NCI-H446 (cell line): ENCODE measurements at places on chromosomes 11 and 22.

DNA sequence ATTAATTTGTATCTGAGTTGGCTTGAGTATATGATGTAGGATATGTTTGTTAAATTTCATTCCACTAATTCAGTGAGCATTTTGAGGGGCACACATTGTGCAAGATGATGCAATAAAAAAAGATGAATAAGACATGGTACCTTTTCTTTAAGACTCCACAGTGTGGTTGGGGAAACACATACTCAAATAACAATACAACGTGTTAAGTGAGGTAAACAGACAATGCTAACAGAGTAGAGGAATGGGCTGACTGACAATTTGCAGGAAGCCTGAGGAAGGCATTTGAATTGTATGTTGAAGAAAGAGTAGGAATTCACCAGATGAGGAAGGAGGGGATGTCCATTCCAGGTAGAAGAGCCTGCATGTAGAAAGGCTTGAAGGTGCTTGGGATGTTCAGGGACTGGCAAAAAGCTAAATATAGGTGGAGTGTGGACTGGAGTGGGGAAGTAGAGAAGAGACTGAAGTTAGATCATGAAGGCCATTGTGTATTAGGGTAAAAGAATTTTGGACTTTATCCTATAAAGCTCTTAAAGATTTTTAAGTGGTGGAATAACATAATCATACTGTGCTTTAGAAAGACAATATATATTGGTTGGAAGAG, 6.8 kb downstream of the RNF169 start:
- DNase-seq, result no peak

- DNase-seq, result no peak
Observed at GRCh38 chr11:59999691-60000090, 17.3 kb upstream of the OOSP4B start.

GRCh38 chr11:118619444-118620197, 12.2 kb downstream of the PHLDB1 start:
- peak; percentile 91 for DNase-seq

DNA sequence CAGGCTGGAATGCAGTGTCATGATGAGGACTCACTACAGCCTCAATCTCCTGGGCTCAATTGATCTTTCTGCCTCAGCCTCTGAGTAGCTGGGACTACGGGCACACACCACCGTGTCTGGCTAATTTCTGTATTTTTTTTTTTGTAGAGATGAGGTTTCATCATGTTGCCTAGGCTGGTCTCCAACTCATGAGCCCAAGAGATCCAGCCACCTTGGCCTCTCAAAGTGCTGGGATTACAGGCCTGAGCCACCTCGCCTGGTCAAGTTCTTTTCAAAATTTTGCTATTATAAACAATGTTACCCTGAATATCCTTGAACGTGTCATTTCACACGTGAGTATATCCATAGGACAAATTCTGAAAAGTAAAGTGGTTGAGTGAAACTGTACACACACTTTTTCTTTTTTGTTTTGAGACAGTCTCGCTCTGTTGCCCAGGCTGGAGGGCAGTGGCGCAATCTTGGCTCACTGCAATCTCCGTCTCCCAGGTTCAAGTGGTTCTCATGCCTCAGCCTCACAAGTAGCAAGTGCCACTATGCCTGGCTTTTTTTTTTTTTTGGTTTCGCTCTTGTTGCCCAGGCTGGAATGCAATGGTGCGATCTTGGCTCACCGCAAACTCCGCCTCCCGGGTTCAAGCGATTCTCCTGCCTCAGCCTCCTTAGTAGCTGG, 21.6 kb upstream of the EP300 start:
- no peak for DNase-seq

GRCh38 chr22:20514658-20515406, 7.4 kb downstream of the MED15 start:
- no peak for DNase-seq

DNA sequence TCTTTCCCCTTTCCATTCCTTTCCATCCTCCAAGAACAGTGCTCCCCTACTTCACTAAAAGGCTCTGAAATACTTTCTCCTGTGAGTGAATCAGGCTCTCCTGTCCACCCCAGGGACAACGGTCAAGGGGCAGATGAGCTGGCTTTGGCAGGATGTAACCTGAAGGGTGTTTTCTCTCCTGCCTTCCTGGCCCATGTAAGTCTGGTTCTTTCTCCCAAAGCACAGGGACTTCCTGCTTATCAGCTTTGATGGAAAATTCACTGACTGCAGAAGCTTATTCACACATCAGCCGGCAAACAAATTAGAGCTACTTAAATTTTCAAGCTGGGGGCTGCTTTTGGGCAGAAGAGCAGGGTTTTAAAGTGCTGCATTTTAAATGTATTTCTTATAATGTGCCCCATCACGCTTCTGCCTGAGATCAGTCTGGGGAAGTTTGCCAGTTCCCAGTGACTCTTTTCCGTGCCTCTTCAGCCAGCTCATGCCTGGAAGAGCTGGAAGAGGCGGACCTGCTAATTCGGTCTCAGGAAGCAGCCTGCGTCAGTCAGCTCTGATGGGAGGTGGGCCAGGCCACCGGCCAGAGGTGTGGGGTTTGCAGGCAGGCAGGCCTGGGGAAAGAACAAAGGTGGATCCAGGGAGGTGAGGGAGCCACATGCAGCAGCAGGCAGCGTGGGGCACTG, 140.4 kb upstream of the TBCEL start:
- peak; percentile 66 for DNase-seq

DNA sequence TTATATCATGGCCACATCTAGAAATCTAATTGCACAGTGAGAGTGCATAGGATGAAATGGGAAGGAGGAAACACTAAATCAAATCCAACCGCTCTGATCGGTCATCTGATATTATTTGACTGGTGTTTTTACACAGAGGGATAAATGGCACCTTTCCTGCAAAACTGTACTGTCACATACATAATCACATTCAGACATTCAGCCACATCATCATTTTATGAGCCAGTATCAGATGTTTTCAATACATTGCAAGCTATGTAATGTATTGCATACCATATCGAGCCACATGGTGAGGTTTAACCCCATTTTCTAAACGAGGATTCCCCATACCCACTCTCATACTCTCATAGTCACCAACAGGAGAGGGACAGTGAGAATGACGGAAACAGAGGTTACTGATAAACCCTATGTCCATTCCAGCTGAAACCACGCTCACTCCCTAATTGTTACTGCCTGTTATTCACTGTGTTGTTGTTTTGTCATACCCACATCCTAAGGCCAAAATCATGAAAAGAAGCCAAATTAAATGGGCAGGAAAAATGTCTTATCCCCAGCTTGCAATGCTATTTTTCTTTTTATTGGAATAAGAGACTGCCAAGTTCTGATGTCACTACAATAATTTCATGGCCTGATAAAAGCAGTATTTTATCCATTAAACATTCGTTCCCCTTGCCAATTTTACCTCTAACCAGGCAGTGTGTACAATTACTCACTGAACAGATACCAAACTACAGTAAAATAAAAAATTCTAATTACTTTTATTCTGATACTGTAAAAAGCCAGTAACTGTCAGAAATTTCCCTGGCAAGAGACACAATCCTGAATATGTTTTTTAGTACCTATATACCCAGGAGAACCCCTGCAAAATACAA, 9.0 kb downstream of the CDON start:
- DNase-seq, result no peak

DNA sequence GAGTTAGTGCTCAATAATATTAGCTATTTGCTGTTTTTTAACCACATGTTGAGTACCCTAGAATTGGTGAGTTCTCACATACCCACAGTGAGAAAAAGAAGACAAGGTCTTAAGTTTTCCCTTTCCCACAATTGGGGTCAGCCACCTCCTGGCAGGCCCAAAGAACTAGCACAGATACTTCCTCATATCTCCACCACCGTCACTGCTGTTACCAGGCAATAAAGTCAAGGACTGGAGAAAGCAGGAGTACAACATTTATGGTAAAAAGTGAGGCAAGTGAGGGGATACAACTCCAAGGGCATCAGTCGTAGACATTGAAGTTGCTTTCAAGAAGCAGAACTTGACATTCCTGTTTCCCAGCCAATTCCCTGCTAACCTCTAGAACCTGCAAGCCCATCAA, 19.6 kb downstream of the ELP4 start:
- DNase-seq, result no peak

DNA sequence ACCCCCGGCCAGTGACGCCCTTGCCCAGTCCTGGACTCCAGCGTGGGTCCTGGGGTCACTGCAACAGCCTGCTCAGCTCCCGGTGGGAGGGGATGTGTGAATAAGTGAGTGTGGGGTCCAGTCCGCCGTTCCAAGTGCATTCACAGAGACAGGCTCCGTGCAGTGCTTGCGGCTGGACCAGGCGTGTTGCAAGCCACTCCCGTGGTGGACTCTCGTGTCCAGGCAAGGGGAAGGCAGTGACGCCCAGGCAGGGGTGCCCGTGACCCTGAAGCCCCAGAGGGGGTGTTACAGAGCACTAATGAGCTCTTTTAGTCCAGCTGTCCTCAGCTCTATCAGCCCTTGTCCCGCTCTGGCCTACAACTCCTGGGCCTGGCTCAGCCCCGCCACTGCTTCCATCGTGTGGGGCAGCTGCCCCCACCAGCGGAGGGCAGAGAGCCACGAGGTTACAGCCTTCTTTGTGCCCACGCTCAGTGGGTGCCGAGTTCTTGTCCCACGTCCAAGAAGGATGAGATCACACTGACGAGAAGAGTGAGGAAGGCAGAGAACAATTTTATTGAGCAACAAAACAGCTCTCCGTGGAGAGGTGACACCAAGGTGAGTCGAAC, 1807.5 kb downstream of the LRRC4C start:
- no peak for DNase-seq

DNA sequence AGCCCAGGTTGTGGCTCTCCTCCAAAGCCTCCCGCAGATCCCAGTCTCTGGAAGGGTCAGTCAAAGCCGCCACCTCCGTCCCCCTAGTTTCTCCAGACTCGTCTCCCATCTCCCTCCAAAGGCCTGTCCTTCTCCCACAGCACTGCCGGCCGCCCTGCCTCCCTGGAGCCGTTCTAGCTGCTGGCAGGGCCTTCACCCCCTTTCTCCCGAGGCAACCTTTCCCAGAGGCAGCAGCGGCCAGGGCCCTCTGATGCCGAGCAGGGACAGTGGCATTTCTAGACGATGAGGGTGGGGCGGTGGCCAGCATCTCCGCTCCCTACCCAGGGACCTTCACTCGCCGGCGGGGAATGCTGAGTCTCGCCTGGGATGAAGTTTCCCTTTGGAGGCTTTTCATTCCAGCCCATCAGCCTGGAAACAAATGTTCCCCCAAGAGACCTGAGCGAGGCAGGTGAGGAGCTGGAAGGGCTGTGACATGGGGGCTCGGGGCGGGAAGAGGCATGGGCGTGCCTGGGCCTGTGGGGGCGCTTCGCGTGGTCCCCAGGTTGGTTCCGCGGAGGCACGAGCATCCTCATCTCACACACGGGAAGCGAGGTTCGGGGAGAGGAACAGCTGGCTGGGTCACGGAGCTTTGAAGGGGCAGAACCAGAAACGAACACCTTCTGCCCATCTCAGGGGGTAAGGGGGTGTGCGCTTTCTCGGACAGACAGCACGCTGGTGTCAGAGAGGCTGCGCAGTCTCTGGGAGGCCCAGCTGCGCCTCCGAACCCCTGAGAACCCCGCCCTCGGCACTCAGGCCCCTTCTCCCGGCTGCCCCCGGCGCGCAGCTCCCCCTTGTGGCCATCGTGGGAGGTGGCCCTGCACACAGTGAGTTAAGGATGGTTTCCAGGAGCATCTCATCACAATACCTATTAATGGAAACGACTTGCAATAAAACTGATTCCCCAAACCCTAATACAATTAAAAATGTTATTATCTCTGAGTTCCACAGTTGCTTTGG, 18.1 kb upstream of the KLHL35 start:
- no peak for DNase-seq

DNA sequence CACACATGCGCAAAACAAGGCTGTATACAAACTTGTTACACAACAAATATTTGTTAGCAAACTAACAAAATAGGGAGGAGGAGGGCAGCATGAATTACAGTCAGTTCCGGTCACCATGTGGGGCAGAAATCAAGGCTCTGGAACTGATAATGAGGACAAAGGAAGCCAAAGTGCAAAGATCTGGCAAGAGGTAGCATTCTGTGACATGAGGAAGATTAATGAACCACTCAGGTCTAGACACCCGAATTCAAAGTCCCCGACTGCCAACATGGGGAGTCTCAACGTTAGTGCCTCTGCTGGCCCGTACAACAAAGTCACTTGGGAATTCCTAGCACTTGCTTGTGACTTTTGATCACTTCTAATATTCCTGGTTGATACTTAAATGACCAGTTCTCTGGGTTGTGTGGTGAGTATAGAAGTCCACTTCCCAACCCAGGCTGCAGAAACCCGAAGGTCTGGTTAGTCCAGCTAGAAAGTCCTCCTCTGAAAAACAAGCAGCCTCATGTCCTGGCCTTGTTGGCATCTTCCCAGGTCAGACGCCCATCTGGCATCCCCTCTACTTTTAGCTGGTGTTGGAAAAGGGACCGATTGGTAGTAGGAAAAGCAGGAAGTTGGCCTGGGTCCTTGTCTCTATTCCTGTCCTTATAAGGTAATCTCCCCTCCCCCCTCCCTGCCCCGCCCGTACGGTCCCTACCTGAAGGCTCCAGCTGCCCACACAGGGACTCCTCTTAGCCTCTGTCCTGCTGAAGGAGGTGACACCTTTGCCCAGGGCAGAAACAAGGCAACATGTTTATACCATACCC, 1.6 kb downstream of the SUN2 start:
- peak; percentile 86 for DNase-seq

GRCh38 chr11:11220786-11221185, 132.3 kb downstream of the CSNK2A3 start:
- no peak for DNase-seq

GRCh38 chr11:119585043-119585781, 143.8 kb downstream of the NECTIN1 start:
- DNase-seq, result no peak

GRCh38 chr11:125593114-125593820, 615 bp downstream of the STT3A start:
- DNase-seq, result no peak

DNA sequence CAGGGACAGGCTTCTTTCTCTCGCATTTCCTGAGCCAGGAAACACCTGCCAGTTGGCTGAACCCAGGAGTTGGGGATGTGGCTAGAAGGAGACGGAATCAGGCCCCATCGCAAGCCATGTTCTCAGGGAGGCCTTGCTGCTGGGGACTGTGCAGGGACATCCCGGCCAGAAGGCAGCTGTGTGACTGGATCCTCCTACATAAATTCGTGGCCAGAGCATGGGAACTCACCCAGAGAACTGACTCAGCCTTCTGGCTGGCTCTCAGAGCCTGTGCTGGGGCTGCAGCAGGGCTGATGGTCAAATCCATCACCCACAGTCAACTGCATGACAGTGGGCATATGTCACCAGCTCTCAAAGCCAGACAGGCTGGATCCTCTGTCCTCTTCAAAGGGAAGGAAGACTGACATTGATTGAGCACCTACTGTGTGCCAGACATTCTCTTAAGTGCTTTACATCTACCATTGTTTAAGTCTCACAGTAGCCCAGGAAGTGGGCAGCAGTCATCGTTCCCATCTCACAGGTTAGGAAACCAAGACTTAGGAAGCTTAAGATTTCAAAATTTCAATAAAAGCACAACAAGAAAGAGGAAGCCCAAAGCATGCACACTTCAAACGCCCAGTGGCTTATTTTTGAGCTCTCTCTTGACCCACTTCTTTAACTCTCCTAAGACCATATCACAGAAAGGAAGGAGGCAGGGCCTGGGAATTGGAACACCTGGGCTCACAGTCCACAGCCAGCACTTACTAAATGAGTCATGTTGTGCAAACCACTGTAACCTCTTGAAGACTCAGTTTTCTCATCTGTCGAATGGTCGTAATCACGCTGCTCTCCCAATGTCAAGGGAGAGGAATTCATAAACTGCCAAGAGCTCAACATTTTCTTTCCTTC, 30.9 kb upstream of the CACNG2 start:
- DNase-seq, result no peak

- peak; percentile 98 for DNase-seq
Observed at GRCh38 chr11:116835791-116836631, 1.4 kb downstream of the APOA1 start.

- DNase-seq, result no peak
Observed at GRCh38 chr11:117929916-117930570, 841 bp upstream of the TMPRSS13 start.
